ENCODE measurements at places on chromosomes 12 and 14.

- DNase-seq: no peak
- H3K36me3 ChIP-seq: no peaks in the 10 kb centered on the region
- no peaks in the 10 kb centered on the region for H3K27me3 ChIP-seq
- no peak overlapping the region for H3K27ac ChIP-seq
Measured at GRCh38 chr12:104733717-104734175, 224.3 kb downstream of the SLC41A2 start.

DNA sequence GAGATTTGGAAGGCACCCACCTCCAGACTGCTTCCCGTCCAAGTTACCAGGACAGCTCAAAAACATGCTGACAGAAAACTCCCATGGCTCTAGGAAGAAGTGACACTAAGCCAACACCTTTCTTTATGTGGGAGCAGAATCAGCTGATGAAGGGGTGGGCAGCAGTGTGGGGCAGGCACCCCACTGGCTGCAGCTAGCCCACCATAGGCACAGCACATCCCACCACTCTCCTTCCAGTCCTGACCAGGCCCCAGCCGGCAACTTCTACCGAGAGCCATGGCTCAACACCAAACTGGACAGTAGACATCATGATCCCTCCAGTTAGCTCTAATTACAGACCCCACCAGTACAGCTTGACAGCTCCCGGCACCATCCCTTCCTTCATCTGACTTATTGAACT lies 45.0 kb downstream of the SH2B3 start:
- no peak overlapping the region for H3K4me3 ChIP-seq
- peaks cover 36% of the 10 kb centered on the region for H3K36me3 ChIP-seq
- H3K27me3 ChIP-seq: no peaks in the 10 kb centered on the region
- no peak overlapping the region for H3K27ac ChIP-seq

GRCh38 chr14:99174770-99175319 lies 97.2 kb downstream of the BCL11B start:
- H3K4me3 ChIP-seq: no peak overlapping the region
- H3K4me1 ChIP-seq: no peaks in the 10 kb centered on the region
- H3K27ac ChIP-seq: no peak overlapping the region
- no peaks in the 10 kb centered on the region for H3K27me3 ChIP-seq
- no peaks in the 10 kb centered on the region for H3K36me3 ChIP-seq

DNA sequence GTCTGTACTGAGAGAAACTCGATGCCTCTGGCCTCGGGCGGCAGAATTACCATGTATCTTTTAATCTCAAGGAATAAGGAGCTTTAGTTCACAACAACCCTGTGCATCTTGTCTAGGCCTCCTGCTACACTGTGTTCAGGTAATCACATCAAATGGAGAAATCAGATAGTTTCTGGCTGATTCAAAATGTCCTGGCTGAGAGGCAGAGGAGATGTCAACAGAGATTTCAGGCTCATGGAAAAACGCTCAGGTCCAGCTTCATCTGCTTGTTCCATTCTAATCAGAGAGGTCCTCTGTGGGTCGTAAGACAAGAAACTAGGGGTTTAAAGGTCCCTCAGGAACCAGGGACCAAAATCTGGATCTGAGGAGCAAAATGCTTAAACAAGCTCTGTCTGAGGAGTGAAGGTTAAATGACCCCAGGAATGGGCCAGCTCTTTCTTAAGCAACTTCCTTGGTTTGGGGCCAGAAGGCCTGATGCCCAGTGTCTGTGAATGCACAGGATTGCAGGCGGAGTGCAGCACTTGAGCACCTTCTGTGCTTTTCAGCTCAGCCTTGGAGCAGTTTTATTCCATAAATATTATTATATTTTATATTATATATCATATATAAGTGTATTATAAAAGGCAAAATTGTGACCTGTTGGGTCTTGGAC lies 170.2 kb upstream of the PRICKLE1 start:
- H3K27me3 ChIP-seq: no peaks in the 10 kb centered on the region
- H3K4me3 ChIP-seq: no peak overlapping the region
- H3K4me1 ChIP-seq: no peaks in the 10 kb centered on the region
- no peaks in the 10 kb centered on the region for H3K36me3 ChIP-seq
- H3K27ac ChIP-seq: no peak overlapping the region

DNA sequence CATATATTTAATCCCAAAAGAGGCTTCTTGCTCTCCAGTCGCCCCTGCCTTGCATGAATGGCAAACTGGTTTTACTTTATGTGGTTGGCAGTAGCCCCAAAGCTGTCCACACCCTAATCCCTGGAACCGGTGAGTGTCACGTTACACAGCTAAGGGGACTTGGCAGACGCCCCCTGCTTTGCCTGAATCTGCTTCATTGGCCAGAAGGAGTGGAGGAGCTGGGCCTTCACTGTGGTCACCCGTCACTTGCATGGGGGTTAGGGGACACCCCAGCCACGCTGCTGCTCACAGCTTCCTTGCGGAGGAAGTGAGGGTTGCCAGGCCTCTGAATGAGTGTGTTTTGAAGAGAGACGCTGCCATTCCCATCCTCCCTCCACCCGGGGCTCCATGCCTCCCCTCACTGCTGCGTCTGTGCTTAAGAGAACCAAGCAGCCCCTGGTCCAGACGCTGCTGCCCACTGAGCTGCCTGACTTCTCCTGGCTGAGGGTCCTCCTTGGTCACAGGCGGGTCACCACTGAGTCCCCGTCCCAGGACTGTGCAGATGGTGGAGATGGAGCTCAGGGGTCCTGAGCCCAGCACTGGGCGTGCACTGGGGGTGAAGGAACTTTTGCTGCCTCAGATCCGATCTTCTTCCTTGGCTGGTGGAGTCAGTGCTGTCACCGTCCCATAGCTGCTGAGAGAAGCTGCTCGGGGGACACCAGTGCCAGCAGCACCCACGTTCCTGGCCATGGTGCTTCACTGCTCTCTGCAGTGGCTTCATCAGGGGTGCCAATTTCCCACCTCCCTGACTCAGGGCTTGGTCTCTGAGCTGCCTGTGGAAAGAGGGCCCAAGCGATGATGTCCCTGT lies 39.8 kb downstream of the GALNT9 start:
- H3K27ac ChIP-seq: no peak overlapping the region
- H3K27me3 ChIP-seq: peaks cover 5% of the 10 kb centered on the region
- H3K4me3 ChIP-seq: no peak overlapping the region
- H3K36me3 ChIP-seq: no peaks in the 10 kb centered on the region

DNA sequence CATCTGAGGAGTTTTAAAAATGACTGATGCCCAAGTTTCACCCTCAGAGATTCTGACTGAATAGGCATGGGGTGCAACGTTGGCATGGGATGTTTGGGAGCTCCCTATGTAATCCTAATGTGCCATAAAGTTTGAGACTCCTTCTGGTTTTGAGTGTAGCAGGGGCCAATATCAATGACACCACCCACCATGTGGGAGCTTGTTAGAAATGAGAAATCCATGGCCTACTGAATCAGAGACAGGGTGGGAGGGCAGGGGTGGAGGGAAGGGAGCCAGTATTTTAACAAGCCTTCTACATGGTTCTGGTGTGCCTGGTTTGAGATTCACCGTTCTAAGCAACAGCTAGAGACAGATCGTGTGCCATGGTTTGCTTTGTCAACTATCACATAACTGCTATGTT lies 46.1 kb downstream of the VCPKMT start:
- H3K36me3 ChIP-seq: no peaks in the 10 kb centered on the region
- H3K4me1 ChIP-seq: no peaks in the 10 kb centered on the region
- H3K27me3 ChIP-seq: no peaks in the 10 kb centered on the region
- H3K4me3 ChIP-seq: no peak overlapping the region
- DNase-seq: no peak

DNA sequence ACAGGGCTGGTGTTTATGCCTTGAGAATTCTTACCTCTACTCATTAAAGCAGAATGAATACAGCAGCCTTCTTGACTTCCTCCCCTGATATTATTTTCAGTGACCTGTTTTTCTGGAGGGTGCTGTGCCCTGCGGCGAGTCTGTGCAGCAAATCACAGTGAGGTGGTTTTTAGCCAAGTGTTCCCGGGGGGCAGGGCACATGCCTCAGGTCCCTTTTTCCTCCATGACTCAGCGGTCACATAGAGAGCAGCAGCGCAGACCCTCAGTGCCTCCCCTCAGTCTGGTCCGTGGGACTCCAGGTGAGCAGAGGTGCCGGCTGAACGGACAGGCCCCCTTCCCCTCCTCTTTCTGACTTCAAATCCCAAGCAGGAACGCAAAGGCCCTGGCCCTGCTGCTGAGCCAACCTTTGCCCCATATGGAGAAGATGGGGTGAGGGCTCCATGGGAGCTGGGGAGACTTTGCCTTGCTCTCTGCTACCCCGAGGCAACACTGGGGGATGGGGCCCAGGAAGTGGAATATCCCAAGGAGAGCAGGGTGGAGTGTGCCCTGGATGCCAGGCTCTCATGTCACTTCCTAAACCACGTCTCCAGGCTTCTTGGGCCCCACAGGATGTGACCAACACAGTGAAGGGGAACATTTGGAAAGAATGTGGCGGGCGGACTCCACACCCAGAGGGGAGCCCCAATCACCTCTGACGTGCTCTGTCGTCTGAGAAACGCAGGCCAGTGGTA lies 90.0 kb downstream of the DHRS2 start:
- DNase-seq: no peak
- no peaks in the 10 kb centered on the region for H3K4me1 ChIP-seq
- H3K36me3 ChIP-seq: no peaks in the 10 kb centered on the region
- H3K27ac ChIP-seq: no peak overlapping the region
- H3K4me3 ChIP-seq: no peak overlapping the region
- H3K27me3 ChIP-seq: no peaks in the 10 kb centered on the region

DNA sequence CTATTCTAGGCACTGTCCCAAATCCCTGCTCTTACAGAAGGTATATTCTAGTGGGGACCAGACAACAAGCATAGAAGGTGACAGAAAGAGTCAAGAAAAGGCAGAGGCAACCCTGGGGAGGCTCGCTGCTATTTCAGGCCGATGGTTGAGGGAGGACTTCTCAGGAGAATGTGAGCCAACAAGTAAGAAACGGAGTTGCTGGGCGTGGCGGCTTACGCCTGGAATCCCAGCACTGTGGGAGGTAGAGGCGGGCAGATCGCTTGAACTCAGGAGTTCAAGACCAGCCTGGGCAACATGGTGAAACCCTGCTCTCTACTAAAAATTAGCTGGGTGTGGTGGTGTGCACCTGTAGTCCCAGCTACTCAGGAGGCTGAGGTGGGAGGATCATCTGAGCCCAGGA lies 4.7 kb upstream of the GOLGA3 start:
- H3K27ac ChIP-seq: no peak overlapping the region
- no peaks in the 10 kb centered on the region for H3K36me3 ChIP-seq
- no peaks in the 10 kb centered on the region for H3K4me1 ChIP-seq
- H3K4me3 ChIP-seq: no peak overlapping the region
- DNase-seq: no peak

GRCh38 chr12:93571925-93572711 lies at the start of gene SOCS2:
TSS of gene SOCS2 (plus strand) at chr12:93572675. CDS start at chr12:93572898, 223 bp downstream.
- H3K4me3 ChIP-seq: peak within 1 kb of the TSS; percentile 90
- peak within 1 kb of the TSS; percentile 96 for H3K27ac ChIP-seq
- H3K27me3 ChIP-seq: no peaks in the 10 kb centered on the region
- H3K4me1 ChIP-seq: no peaks in the 10 kb centered on the region

- H3K36me3 ChIP-seq: no peaks in the 10 kb centered on the region
- H3K27me3 ChIP-seq: no peaks in the 10 kb centered on the region
- H3K4me3 ChIP-seq: no peak overlapping the region
- DNase-seq: no peak
- no peak overlapping the region for H3K27ac ChIP-seq
Measured at GRCh38 chr12:42410340-42410739, 84.4 kb downstream of the PPHLN1 start.

GRCh38 chr12:537772-538171 lies 78.0 kb downstream of the B4GALNT3 start:
- H3K27ac ChIP-seq: no peak overlapping the region
- H3K36me3 ChIP-seq: no peaks in the 10 kb centered on the region
- peaks cover 4% of the 10 kb centered on the region for H3K4me1 ChIP-seq
- no peak for DNase-seq
- H3K27me3 ChIP-seq: no peaks in the 10 kb centered on the region

DNA sequence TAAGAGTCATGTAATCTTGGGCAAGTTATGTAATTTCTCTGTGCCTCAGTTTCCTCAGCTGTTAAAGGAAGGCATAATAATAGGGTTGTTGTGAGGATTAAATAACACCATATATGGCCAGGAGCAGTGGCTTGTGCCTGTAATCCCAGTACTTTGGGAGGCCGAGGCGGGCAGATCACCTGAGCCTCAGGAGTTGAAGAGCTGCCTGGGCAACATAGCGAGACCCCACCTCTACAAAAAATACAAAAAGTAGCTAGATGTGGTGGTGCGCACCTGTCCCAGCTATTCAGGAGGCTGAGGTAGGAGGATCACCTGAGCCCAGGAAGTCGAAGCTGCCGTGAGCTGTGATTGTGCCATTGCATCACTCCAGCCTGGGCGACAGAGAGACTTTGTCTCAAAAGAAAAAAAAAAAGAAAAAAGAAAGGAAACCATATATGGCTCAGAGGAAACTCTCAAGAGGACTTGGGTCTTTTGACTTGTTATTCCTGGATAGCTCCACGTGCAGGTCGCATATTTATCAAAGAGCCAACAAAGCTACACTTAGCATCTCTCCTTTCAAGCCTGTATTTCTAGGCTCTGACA lies 6.9 kb downstream of the GPRC5A start:
- no peak overlapping the region for H3K4me3 ChIP-seq
- H3K4me1 ChIP-seq: no peaks in the 10 kb centered on the region
- H3K36me3 ChIP-seq: no peaks in the 10 kb centered on the region
- no peaks in the 10 kb centered on the region for H3K27me3 ChIP-seq
- H3K27ac ChIP-seq: no peak overlapping the region

DNA sequence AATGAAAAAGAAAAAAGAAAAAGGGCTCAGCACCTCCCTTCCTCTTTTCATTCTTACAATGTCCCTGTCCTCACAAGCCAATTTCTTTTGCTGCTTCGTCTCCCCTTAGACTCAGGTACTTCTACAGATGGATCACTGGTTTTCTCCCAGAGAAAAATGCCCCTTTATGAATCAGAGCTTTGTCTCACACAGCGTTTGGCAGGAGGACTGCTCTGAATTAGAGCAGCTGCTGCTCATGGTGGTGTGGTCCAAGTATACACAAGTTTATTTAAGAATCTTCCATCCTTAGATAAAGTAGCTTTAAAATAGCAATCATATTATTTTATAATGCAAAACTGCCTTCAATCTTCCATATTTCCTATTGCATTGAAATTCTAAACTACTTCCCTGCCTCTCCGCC lies 80.3 kb downstream of the SLC8A3 start:
- H3K27me3 ChIP-seq: no peaks in the 10 kb centered on the region
- no peak for DNase-seq
- no peak overlapping the region for H3K4me3 ChIP-seq
- H3K27ac ChIP-seq: no peak overlapping the region
- H3K36me3 ChIP-seq: no peaks in the 10 kb centered on the region

DNA sequence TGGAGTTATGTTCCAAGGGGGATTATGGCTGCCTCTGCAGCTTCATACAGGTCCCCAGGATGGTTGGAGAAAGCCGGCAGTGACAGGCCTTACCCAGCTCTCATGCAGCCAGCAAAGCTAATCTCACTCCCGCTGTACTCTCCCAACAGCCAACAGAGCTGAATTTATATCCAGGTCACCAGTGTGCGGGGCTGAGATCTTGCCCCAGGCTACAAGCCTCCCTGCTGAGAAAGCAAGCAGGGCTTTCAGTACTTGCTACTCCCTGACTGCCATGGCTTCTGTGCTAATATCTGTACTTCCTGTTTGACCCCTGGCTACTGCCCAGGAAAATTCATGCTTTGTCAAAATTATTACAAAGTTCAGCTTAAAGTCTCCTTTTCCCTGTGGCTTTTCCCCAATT lies 92.9 kb downstream of the ATP23 start:
- H3K36me3 ChIP-seq: no peaks in the 10 kb centered on the region
- no peaks in the 10 kb centered on the region for H3K27me3 ChIP-seq
- H3K27ac ChIP-seq: no peak overlapping the region
- no peak for DNase-seq
- H3K4me1 ChIP-seq: no peaks in the 10 kb centered on the region
- no peak overlapping the region for H3K4me3 ChIP-seq

Data from right lobe of liver (tissue), 6 donors.